ENCODE measurements at places on chromosomes 7 and 10.

- no peak for DNase-seq
Measured at GRCh38 chr7:24827589-24827988, 70.3 kb upstream of the GSDME start.

GRCh38 chr10:1036341-1036791 is 10.7 kb upstream of the IDI2 start:
- DNase-seq: no peak

GRCh38 chr7:99141841-99142726 is 1.8 kb downstream of the SMURF1 start:
- DNase-seq: peak; percentile 9

GRCh38 chr10:116014871-116015582 is 258.0 kb downstream of the GFRA1 start:
- no peak for DNase-seq

DNA sequence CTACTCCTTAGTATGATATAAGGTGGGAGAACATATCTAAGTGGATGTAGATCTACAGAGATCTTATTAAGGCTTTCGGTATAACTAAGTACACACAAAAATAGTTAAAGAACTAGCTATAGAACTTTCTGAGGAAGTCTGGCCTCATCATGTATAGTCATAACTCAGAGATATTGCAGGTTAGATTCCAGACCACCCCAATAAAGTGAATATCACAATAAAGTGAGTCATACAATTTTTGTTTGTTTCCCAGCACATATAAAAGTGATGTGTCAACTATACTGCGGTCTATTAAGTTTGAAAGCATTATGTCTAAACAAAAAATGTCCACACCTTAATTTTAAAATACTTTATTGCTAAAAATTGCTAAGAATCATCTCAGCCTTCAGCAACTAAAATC is 24.7 kb upstream of the SEMA3A start:
- no peak for DNase-seq

DNA sequence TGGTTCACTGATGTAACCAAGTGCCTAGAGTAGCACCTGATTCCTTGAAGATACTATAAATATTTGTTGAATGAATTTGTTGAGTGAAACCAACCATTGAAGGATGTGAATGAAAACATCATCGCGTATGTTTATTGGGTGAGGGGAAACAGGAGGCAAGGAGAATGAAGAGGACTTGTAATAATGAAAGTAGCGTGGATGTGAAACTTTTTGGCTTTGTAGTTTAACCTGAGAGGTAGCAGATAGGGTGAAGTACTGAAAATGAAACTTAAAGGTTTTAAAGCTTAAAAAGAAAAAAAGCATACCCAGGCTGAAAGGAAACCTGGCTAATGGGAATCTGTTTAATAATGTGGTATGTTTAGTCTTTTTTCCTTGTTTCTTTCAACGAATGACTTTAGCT is 5.2 kb downstream of the CCNY start:
- no peak for DNase-seq

DNA sequence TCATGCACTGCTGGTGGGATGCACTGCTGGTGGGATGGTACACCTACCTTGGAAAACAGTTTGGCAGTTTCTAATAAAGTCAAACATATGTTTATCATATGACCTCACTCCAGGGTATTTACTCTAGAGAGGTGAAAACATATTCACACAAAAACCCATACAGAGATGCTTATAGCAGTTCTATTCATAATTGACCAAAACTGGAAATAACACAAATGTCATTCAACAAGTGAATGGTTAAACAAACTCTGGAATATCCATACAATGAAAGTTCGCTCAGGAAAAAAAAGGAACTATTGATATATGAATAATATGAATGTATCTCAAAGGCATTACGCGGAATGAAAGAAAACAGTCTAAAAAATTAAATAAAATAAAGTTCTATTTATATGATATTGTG is 19.5 kb downstream of the CCDC71L start:
- DNase-seq: no peak

DNA sequence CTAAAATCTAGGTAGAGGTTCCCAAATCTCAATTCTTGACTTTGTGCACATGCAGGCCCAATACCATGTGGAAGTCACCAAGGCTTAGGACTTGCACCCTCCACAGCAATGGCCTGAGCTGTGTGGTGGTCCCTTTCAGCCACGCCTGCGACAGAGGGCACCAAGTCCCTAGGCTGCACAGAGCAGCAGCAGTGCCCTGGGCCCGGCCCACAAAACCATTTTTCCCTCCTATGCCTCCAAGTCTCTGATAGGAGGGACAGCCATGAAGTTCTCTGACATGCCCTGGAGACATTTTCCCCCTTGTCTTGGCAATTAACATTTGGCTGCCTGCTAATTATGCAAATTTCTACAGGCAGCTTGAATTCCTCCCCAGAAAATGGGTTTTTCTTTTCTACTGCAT is 375.5 kb downstream of the SORCS1 start:
- DNase-seq: no peak

DNA sequence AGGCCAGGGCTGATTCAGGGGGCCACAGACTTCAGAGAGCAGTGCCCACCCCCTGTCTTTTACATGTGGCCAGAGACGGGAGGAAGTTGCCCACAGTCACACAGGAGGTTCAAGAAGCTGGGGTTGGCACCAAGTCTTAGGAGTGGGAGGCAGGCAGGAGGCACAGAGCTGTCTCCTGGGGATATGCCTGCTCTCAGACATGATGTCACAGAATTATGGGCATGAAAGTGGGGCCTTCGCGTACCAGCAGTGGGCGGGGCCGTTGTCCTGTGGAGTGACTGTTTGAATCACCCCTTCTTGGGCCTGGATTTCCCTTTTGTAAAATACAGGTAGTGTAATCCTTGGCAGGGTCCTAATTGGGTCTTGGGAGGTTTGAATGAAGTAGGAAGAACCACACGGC is 81.2 kb upstream of the PPIF start:
- no peak for DNase-seq

GRCh38 chr7:106283831-106284713 is 711 bp downstream of the NAMPT start:
- peak; percentile 30 for DNase-seq

GRCh38 chr7:122140918-122141317 is 3.1 kb downstream of the AASS start:
- no peak for DNase-seq

DNA sequence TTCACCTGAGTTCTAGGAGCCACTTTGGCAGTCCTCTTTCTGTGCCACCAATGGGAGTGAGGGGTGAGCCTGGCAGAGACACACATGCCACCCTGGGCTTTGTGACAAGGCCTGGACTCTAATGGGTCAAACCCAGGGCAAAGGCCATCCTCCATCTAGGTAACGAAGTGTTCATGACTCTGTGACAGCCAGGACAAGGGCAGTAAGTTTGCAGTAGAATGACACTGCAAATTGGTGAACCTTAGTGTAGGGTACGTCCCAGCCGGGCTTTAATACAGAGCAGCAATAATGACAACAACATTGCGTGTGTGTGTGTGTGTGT is 43.3 kb downstream of the PAPSS2 start:
- DNase-seq: no peak

- no peak for DNase-seq
Measured at GRCh38 chr10:129978980-129979379, 14.9 kb upstream of the EBF3 start.

DNA sequence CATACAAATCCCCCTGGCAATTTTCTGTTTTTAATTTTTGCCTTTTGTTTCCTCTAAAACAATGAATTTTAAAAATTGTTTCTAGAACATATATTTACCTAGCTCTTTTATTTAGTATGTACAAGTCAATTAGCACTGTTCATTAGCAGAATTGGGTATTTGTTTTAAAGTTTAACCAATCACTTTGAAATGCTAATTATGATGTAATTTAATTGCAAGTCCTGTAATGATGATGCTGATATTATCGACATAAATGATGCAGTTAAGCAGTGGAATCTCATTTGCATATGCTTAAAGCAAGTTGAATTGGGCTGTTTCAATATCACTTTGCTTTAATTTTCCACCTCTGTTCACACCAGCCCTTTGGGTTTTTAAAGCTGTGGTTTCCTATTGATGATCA is 2.7 kb downstream of the FOXP2 start:
- DNase-seq: no peak

GRCh38 chr7:149459540-149460452 is 1.1 kb downstream of the ZNF777 start:
- no peak for DNase-seq

GRCh38 chr10:57716884-57717283 is 550.8 kb downstream of the IPMK start:
- DNase-seq: no peak

- no peak for DNase-seq
Measured at GRCh38 chr7:142431491-142431890, 173.6 kb upstream of the PRSS58 start.

- DNase-seq: no peak
Measured at GRCh38 chr7:144384071-144384470, 19.4 kb downstream of the NOBOX start.

GRCh38 chr10:52568309-52568708 is 204.3 kb downstream of the MBL2 start:
- DNase-seq: no peak

DNA sequence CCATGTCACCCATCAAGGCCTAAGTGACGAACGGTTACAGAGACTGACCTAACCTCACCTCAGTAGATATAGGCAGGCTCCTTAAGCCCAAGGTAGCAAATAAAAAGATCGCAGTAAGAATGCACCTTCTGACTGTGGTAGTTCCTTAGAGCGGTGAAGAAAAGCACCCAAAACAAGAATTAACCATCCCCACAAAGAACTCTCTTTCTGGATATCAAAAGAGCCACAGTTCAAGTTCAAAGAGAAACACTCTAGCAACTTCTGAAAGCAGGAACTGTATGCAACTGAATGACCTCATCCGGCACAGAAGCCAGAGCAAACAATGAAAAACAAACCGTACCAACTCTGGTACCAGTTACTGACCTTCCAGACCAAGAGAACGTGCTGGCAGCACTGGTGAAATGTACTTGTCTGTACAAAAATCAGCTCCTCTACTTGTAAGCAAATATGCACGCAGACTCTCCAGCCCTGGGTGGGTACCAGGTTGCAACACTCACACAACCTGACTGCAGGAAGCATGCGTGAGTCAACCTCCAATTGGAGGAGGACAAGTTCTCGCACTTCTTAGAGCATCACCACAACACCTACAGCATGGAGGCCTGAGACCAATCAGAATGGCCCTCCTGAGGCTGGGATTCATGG is 202.7 kb downstream of the FAM107B start:
- no peak for DNase-seq

DNA sequence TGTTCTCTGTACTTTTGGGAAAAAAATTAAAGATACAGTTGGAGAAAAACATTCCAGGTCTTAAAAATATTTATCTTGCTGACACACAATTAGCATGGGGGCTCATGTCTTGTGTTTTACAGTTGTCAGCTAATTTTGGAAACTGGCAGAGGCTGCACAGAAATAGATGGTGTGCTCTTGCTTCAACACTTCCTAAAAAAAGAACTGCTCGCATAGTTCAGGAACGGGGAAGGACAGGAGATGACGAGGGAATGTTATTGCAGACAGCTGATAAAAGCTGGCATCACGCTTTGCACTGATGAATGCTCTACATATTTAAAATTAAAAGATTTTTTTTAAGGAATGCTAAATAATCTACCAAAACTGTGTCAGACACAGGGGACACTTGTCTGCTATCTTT is 103.5 kb upstream of the CELF2 start:
- no peak for DNase-seq

DNA sequence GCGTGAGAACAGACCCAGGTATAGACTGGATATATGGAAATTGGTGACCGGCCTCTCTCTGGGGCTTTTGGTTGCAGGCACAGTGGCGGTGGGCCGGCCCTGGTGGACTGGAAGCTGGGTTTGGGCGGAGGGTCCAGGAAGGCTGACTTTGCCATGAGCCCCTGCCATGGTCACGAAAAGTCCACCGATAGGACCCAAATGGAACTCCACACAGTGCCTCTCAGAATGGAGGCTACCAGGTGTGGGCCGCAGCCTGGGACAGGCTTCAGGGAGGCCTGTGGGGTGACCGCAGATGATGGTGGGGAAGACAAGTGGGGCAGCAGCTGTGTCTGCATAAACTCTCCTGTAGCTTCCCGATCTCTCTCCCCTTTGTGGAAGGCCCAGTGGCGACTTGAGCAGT is 123.2 kb downstream of the DNAJB6 start:
- no peak for DNase-seq

DNA sequence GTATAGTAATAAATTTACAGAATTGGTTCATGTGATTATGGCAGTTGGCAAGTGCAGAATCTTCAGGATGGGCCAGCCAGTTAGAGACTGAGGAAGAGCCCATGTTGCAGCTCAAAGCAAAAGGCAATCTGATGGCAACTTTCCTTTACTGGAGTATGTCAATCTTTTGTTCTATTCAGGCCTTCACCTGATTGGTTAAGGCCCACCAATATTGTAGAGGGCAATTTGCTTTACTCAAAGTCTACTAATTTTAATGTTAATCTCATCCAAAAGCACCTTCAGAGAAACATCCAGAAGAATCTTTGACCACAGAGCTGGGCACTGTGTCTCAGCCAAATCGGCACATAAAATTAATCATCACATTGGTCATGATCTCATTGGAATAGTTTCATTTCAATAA is 20.0 kb upstream of the POM121L12 start:
- DNase-seq: no peak

GRCh38 chr7:84792231-84792893 is 394.5 kb downstream of the SEMA3D start:
- no peak for DNase-seq

GRCh38 chr7:89503281-89503680 is 651.0 kb upstream of the STEAP1 start:
- DNase-seq: no peak

- no peak for DNase-seq
Measured at GRCh38 chr10:46250481-46250880, 36.3 kb upstream of the ANTXRL start.

DNA sequence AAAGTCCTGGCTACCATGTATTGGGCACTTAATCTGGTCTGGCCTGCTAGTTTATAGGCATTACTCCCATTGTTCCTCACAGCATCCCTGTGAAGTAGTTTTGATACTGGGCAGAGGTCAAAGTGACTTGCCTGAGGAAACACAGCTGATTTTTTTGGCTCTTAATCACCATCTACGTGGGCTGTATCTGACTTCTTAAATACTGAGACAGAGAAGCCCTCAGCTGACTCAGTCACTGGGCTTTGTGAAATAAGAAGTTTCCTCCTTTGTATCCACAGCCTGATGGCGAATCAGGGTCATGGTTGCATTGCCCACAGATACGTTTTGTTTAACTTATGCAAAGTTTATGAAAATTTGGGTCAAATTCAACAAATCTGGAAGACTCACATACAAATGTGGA is 13.2 kb downstream of the TACR2 start:
- DNase-seq: no peak

- DNase-seq: no peak
Measured at GRCh38 chr7:5694912-5695726, 86.3 kb downstream of the RNF216 start.

Measured in AML-193 (cell line).